Effector CD4-positive, alpha-beta T cell (primary cell): ENCODE measurements at places on chromosomes 13 and 19.

GRCh38 chr19:49058562-49058961 is 1.0 kb upstream of the CGB7 start:
- DNase-seq = no peak

GRCh38 chr19:18278521-18279265 is 2.7 kb downstream of the JUND start:
- DNase-seq = peak; percentile 52

- no peak for DNase-seq
Observed at GRCh38 chr13:48909056-48909389, 66.7 kb upstream of the FNDC3A start.

- DNase-seq = no peak
Observed at GRCh38 chr19:21398851-21399250, 1.9 kb downstream of the ZNF493 start.

GRCh38 chr13:79987323-79987722 is 353.6 kb downstream of the SPRY2 start:
- DNase-seq = no peak

GRCh38 chr13:25811506-25811905 is 240.3 kb downstream of the SHISA2 start:
- no peak for DNase-seq

- DNase-seq = no peak
Observed at GRCh38 chr19:954272-954671, 28.4 kb downstream of the ARID3A start.

- no peak for DNase-seq
Observed at GRCh38 chr13:94196413-94196812, 283.1 kb downstream of the DCT start.
